Activated CD8-positive, alpha-beta memory T cell treated with anti-CD3 and anti-CD28 coated beads for 4 hours (primary cell): ENCODE measurements at places on chromosomes 1 and 21.

DNA sequence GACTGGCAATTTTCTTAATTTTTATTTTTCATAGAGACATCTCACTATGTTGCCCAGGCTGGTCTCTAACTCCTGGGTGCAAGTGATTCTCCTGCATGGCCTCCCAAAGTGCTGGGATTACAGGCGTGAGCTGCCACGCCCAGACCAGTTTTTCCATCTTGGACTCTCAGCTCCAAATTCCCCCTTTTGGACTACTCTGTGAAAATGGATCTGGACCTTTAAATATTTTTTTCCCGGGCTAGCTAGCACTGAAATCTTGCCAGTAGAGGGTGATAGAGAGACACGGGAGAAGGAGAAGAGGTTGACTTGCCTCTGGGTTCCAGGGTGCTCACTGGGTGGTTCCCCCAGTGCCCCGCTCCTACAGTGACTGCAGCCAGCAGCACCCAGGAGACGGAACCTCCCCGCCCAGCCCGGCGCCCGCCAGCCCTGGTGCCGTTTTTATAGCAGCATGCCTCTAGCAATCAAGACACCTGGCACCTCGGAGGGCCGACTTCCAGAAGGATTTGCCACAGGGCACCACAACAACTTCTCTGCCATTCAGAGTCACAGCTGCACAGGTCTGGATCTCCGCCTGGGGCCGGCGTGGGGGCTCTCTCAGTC is 34.7 kb upstream of the SCCPDH start:
- DNase-seq = no peak

DNA sequence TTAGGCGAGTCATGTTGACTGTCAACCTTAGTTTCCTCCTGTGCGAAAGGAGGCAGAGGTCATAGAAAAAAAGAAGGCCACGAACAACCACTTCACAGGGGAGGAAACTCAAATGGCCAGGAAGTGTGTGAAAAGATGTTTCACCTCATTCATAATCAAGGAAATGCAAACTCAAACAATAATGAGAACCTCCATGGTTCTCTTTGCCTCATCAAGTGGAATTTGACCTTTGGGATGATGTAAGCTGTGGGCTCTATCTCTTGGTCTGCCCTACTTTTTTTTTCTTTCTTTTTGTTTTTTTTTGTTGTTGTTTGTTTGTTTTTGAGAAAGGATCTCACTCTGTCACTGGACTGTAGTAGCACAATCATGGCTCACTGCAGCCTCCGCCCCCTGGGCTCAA is 55.9 kb upstream of the GRHL3 start:
- no peak for DNase-seq

GRCh38 chr1:203478231-203478630 is 2.6 kb downstream of the PRELP start:
- DNase-seq = no peak

DNA sequence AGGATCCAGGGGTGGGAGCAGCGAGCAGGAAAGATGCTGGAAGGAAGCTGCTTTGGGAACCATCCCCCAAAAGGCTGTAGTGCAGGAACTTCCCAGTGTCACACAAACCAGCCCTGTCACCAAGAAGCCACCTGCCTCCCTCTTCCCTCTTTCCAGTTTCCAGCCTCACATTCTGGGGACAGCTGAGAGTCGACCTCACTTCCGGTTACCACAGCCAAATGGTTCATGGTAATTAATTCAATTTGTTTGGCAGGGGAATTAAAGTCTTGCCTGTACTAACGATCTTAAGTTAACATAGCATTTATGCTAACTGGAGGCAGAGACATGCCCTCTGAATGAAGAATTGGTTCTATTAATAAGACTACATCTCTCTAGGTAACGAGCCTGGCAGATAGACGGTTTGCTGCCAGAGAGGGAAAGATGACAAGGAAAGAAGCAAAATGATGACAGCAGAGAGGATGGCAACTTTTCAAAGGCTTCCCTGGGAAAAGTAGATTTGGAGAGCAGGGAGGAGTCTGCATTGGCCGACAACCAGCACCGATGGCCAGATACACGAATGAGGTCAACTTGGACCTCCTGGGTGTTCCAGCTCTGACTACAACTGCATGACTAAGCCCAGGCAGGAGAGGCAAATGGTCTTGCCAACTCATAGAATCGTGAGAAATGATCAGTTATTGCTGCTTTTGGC is 64.1 kb downstream of the TMCO4 start:
- no peak for DNase-seq

DNA sequence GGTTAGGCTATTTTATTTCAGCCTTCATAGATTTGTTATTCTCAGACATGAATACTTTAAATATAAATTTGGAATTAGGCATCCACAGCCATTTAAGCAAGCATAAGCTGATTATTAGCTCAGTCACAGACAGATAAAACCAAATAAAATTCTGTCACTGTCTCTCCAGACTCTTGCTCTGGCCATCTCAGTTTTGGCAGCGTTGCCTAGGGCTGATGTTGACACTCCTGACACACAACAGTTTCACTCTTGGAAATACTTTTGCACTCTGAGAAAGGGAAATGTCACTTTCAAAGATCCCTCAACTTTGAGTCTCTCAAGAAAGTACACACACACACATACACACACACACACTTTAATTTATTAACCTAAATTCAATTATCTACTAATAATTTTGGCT is 372.7 kb downstream of the BRINP3 start:
- no peak for DNase-seq

GRCh38 chr1:30778154-30778978 is 20.8 kb upstream of the LAPTM5 start:
- DNase-seq = no peak

DNA sequence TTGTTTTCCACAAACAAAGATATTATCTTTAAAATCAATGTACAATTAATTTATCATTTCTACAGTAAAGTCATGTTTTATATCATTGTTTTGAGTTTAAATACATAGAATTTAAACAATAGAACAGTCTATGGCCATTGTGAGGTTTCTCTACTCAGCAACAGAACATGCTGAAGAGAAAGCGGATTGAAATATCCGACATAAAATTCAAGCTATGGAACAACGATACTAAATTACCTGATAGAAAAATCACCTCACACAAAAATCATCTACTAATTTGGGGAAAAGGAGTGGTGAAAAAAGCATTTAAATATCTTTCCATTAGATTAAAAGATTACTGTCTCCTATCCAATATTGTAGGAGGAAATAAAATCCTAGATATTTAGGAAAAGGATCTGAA is 12.6 kb downstream of the CDKN2C start:
- DNase-seq = no peak

DNA sequence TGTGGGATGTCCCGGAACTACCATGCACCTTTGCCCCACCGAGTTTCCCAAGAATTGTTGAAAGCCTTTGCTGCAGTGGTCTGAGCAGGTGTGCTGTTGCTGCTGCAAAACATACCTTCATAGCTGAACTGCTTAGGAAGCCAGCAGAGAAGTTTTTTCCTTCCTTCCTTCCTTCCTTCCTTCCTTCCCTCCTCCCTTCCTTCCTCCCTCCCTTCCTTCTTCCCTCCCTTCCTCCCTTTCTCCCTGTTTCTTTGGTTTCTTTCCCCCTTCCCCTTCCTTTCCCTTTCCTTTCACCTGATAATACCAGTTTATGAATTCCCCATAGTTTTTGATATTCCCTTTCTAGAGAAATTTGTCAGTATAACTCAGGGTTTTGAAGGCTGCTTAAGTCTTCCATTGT is 10.8 kb upstream of the SH3D21 start:
- DNase-seq = no peak

GRCh38 chr1:42312576-42313212 is 22.3 kb downstream of the FOXJ3 start:
- no peak for DNase-seq

DNA sequence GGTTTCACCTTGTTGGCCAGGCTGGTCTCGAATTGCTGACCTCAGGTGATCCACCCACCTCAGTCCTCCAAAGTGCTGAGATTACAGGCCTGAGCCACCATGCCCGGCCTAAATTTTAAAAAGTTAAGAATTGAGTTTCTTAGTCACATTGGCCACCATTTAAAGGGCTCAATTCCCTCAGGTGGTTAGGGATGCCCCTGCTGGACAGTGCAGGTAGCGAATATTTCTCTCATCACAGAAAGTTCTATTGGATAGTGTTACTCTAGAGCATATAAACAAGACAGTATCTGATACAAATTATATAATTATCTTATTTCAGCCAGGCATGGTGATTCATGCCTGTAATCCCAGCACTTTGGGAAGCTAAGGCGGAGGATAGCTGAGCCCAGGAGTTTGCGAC is 320.2 kb downstream of the ZP4 start:
- DNase-seq = no peak

DNA sequence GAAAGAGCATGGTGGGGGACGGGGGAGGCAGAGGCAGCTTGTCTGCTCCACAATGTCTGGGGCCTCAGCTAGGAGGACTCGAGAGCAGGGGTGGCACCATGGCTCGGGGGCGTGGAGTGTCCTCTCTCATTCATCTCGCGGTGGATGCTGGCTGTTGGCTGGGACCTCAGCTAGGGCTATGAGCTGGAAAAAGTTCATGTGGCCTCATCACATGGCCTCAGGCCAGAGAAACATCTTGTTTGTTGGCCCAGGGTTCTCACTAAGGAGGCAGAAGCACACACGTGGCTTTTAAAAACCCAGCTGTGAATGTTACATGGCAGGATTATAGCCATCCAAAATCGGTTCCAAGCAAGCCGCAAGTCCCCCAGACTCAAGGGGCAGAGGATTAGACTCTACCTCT is 6.2 kb upstream of the CENPS start:
- DNase-seq = no peak

DNA sequence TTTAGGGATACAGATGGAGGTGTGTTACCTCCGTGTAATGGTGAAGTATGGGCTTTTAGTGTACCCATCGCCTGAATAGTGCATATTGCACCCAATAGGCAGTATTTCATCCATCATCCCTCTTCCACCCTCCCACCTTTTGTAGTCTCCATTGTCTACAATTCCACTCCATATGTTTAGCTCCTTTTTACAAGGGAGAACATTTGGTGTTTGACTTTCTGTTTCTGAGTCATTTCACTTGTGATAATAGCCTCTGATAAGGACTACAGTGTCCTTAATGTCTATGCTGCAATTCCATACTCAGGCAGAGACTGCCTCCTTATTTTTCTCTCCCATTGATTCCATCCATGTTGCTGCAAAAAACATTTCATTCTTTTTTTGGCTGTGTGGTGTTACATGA is 48.7 kb downstream of the OVGP1 start:
- DNase-seq = no peak

DNA sequence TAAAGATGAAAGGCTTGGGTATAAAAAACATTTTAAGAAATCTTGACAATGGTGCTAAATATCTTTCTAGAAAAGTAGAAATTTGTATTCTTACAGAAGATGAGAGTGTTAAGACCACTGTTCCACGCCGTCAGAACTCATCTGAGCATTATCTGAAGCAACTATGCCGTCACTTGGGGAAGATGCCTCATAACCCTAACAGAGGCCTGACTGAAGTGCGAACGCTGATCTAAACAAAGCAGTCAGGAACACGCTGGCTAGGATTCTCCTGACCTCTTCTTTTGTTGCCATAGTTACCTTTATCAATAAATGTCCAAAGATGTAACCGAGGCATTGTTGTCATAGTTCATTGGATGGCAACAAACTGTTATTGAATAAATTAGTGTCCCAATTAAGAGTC is 612.4 kb downstream of the LTN1 start:
- no peak for DNase-seq

DNA sequence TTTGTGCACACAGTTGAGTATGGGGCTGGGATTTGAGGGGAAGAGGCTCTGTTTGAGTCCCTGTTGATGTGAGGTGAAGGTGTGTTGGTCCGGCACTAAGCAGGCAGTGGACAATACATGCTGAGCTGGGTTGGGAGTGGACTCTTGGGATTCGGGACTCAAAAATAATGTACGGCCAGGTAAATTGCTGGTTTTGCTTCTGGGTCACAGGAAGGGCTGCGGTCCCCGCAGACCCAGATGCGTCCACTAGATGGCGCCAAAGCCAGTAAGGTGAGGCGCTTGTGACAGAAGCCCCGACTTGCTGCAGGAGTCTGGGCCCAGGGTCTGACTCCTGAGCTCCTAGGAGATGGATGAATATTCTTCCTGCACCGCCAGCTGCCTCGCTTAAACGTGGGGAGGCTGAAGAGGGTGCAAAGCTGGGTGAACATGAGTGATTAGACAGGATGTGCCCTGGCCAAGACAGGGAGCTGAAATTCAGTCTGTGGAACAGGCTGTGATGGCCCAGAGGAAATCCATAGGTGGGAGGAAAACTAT is 61.4 kb downstream of the ACBD3 start:
- peak; percentile 76 for DNase-seq

DNA sequence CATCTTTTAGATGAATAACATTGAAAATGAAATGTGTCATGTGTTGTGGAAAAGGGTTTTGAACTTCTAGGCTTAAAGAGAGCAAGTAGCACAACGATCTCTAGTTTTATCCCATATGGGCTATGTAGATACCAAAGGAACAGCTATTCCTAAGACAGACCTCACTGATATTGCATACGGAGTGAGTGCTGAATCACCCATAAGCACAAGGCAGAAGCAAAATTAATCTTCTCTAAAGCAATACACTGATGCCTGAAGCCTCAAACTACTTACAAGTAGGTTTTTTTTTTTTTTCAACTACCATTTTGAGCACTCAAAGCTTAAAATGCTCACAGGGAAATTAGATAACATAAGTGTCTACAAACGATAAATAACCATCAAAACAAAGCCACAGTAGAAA is 5.0 kb upstream of the KMO start:
- no peak for DNase-seq

- no peak for DNase-seq
Observed at GRCh38 chr1:9600861-9601834, 12.4 kb downstream of the TMEM201 start.

DNA sequence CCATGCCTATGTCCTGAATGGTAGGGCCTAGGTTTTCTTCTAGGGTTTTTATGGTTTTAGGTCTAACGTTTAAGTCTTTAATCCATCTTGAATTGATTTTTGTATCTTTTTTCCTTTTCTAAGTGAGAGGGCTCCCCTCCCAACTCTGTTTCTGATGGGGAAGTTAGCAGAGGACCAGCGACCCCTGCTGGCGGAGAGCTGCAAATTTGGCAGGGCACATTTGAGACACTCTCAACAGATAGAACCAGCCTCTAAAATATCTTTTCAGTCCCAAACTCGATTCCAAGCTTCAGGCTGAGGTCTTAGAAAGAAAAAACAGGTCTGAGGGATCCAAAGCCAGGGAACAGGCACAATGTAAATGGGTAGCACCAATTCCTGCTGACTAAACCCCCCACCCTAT is 32.5 kb downstream of the LRRC3 start:
- DNase-seq = no peak

GRCh38 chr1:65332821-65333220 is 23.5 kb downstream of the DNAJC6 start:
- no peak for DNase-seq

GRCh38 chr1:183043872-183044854 is 20.9 kb downstream of the LAMC1 start:
- no peak for DNase-seq

GRCh38 chr1:7388141-7388487 is 383.0 kb upstream of the VAMP3 start:
- DNase-seq = no peak
